Stimulated activated CD8-positive, alpha-beta memory T cell treated with anti-CD3 and anti-CD28 coated beads, Interleukin-2, amount 100 ng/mL, for 48 hours (primary cell): ENCODE measurements at places on chromosomes 1 and 21.
A peak's percentile ranks its signal among the peaks of the same experiment; 100 is the strongest.

DNA sequence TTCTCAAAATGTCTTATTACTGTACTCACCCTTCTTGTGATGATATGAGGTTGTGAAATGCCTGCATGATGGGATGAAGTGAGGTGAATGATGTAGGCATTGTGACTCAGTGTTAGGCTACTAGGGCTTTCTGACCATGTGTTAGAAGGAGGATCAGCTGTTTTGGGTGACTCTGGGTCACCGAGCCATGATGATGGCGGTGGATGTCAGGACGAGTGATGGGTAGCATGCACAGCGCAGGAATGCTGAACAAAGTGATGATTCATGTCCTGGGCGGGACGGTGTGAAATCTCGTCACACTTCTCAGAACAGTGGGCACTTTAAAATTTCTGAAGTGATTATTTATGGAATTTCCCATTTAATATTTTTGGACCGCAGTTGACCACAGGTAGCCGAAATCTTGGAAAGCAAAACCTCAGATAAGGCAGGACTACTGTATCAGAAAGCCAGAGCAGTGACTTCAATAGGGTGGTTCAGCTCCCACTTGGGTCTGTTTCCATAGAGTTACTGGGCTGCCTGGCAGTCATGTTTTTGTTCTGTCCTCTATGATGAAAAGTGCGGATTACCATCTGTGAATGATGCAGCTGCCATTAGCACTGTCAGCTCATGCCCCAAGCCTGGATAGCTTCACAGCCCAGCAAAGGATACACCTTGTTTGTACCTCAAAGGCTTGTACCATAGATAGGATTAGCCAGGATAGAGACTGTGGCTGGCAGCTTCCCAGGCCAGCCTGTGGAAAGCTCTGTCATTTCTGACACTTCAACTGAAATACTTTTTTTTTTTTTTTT lies 26.6 kb downstream of the IL6R start:
- peak; percentile 48 for DNase-seq

DNA sequence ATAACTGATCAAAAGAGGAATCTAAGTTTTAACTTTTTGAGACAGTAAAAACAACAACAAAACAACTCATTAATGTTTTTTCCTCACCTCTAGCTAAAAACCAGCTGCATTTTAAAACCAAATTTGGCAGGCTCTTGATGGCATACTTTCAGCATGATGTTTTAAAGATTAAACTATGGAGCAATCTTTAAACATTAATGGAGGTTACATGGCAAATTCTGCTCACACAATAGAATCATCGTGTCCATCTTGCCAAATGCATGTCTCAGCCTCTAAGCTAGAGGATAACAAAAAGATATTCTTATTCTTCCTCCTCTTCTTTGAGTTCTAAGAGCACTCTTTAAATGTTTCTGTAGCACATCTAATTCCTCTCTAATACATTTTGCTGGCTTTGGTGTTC lies 579.8 kb upstream of the PKN2 start:
- DNase-seq = no peak

DNA sequence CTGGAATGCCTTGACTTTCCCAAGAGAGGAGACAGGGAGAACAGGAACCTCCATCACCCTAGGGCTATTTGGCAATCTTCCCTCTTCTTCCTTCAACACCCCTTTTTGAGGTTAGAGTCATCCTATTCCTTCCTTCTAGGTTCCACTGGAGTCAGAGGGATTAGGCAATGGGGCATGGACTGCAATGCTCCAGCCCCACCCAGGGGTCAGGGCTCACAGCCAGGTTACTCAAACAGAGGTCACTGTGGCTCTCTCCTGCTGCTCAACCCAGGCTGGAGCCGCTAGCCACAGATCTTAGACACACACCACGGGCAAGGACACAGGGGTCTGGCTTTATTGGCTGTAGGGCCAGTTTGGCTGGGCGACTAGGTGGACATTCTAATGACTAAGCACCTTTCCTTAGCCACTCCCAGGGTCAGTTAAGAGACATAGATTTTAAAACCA lies 145.5 kb upstream of the NRIP1 start:
- no peak for DNase-seq

GRCh38 chr1:115725600-115725999 lies 42.9 kb downstream of the CASQ2 start:
- DNase-seq = no peak

GRCh38 chr1:97901017-97901658 lies 19.7 kb downstream of the DPYD start:
- no peak for DNase-seq

DNA sequence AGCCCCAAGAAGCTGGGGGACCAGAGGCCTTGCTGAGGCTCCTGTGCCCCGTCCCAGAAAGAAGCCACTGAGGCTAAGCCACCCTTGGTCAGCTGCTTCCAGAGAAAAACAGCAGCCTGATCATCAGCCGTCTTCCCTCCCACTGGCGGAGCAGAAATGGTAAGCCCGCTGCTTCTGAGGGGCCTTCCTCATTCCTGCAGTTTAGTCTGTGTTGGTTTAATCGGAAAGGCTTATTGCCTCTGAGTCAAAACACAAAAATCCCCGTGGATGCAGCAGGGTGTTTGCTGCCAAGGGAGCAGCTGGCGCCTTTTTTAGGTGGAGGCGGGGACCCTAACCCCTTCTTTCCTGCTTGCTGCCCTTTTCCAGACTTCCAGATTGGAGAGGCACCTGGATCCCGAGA lies 33.9 kb downstream of the SPSB1 start:
- DNase-seq = no peak

DNA sequence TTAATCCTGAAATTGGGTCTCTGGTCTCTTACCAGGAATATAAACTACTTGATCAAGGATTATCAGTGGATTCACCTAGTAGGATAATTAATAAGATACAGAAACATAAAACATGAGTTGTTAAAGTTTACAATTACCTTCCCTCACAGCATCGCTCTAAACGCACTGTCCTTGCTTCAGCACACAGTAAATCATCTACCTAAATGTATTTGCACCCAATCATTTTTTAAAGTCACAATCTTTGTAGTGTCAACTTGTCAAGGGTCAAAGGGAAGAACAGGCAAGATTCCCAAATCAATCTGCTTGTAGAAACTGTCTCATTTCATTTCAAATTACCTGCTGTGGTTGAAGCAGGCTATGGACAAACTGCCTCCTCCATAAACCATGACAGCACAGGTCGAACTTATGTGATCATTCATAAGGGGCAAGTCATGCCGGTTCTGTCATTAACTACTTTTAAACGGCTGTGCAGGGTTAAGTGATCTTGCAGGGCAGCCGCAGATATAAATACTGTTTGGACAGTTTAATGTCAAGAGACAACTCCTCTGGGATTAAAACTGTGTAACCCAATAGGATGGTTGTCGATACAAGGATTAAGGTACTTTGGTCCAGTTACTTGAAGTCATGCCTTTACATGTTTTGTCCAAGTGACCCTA lies 93.6 kb downstream of the ZNF281 start:
- DNase-seq = no peak

GRCh38 chr1:7490576-7490975 lies 280.5 kb upstream of the VAMP3 start:
- DNase-seq = no peak

DNA sequence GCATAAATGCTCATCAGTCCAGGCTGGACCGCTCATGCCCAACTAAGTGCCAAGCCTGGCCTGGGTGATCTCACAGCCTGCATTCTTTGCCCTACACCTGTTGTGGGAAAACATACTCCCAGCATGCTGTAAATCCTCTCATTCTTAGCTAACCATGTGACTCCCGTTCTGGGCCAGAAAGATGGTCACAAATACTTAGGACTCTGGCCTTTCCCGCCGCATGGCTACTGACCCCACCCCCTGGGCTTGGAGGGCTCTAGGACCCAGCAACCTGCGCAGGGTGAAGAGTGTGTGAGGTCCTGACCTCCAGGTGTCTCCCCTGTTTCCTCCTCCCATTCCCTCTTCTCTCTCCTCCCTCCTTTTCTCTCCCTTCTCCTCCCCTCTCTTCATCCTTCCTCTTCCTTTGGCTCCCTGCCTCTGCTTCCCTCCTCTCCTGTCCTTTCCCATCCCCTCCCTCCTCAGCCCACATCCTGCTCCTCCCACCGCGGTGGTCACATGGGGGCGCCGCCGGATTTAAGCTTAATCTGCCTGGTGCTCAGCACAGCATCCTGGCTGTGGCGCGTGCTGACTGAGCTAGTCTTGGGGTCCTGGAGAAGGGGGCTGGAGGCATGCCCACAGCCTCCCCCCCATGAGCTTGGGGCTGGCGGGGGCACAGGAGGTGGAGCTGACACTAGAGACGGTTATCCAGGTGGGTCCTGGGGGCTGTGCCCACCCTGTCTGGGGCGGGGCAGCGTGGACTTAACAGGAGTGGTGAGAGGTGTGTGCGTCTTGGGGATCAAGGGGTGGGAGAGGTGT lies at the start of gene CROCC:
Gene CROCC, plus strand, starts transcription at position 541 of the 795 bp plus-strand sequence. Its CDS starts 88 bp downstream, at position 629.
- DNase-seq = peak; percentile 58

- no peak for DNase-seq
These were observed 1.9 kb downstream of the OR2B11 start for GRCh38 chr1:247456021-247456420.

- no peak for DNase-seq
These were observed 47.6 kb upstream of the GJA5 start for GRCh38 chr1:147808025-147808424.

DNA sequence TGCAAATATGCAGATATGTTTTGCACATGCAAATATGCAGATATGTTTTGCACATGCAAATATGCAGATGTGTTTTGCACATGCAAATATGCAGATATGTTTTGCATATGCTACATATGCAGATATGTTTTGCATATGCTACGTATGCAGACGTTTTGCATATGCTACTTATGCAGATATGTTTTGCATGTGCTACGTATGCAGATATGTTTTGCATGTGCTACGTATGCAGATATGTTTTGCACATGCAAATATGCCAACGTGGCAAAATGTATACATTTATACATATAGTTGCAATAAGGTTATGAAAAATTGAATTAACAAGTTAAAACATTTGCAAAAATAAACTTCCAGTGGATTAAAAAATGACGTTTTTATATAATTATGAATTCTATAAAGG lies 30.8 kb upstream of the TP53BP2 start:
- no peak for DNase-seq

- peak; percentile 7 for DNase-seq
These were observed 944 bp upstream of the AGO3 start for GRCh38 chr1:35929730-35930592.
